ENCODE measurements at places on chromosomes 4 and X.

DNA sequence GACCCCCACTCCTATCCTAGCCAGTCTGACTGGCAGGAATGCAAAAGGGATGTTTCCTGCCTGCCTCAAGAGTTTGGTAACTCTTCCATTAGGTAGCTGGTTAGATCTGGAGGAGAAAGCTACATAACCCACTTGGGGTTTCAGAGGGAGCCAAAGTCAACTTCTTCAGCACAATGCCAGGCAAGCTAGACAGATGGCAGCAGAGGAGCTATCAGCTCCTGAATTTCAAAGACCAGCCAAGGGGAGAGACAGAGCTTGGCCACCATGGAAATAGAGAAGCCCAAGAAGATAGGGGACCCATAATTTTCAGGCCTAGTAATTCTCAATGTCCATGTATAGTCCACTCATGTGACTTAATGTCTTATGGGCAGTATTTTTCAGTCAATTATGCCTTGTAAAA, 56.4 kb downstream of the PGRMC1 start:
- no peak for DNase-seq

DNA sequence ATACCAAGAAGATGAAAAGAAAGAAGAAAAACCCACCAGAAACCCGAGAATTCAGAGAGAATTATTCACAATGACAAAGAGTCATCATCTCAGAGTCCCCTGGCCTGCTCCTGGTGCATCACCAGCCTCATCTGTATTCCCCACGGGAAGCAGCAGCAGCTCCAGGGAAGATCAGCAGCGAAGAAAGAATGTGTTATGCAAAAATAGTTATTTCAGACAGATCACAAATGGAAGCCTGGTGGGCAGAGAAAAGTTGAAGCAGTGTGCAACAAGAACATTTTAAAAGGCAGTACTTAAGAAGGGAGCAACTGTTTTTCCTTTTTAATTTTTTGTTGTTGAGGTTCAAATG, 189.2 kb downstream of the PPP3CA start:
- DNase-seq, result no peak

- no peak for DNase-seq
Observed at GRCh38 chr4:182286931-182287330, 43.7 kb downstream of the TENM3 start.

DNA sequence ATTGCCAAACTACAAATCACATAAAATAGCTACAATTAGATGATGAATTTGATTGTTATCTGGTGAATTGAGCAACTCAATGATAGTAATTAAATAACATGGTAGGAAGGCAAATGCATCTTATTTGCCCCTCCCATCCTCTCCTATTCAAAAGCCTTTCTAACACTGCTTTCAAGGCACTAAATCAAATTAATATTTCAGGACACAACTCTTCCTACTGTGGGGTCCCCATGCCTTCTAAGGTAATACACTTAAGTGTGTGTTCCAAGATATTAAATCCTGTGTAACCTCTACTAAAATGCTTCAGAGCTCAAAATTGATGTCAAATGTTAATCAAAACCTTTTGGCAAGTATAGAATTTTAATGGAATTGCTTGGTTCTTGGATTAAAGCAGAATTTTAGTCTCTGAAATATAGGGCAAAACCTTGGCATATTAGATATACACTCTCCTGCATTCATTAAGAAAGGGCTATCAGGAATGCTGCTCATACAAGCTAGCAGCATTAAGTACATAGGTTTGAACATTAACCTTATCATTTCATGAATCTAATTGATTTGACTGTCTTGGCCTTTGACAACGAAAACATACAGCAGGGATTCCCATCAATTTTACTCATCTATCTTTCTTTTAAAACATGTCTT, 371.8 kb upstream of the GALNTL6 start:
- no peak for DNase-seq

DNA sequence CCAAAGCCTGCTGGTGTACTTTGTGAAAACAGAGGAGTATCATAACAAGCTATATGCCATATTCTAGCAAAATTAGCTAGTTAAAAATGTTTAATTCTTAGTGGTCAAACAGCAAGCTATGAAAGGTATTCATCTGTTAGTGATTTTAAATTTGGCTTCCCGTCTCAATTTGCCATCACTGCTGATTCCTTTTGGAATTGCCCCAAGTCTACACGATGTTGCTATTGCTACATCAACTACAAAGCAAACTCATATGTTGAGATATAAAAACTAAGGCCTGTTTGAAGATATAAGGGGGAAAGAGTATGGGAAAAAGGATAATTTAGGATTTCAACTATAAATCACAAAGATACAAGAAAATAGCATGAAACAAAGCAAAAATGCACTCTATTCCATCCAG, 146.1 kb downstream of the COL25A1 start:
- no peak for DNase-seq

GRCh38 chr4:158543191-158543590, 21.5 kb downstream of the RXFP1 start:
- no peak for DNase-seq

- DNase-seq, result no peak
Observed at GRCh38 chr4:90099812-90100211, 27.4 kb upstream of the CCSER1 start.

GRCh38 chr4:185742766-185743165, 69.2 kb downstream of the SORBS2 start:
- no peak for DNase-seq

- no peak for DNase-seq
Observed at GRCh38 chr4:150167054-150167453, 88.8 kb downstream of the DCLK2 start.

GRCh38 chr4:153205757-153206156, 1.5 kb downstream of the TRIM2 start:
- no peak for DNase-seq

All from activated CD4-positive, CD25-positive, alpha-beta regulatory T cell (primary cell).